ENCODE measurements at places on chromosomes 13 and 19. TPM values are rescaled to one million over a fixed set of nuclear protein-coding genes. Genes with fewer than 3 reads are reported as not detected.

The UBE2S gene
- 293 TPM for total RNA-seq

The HIF3A gene
- total RNA-seq = 5.4 TPM

The ATP8B3 gene
- 0.45 TPM for total RNA-seq

The SIGLEC14 gene
- not detected for total RNA-seq

The CLEC17A gene
- total RNA-seq = not detected

The PARP4 gene
- total RNA-seq = 29.7 TPM

The CD79A gene
- total RNA-seq = not detected

The SOHLH2 gene
- not detected for total RNA-seq

The ZNF264 gene
- total RNA-seq = 24.9 TPM

The SHFL gene
- total RNA-seq = 6.2 TPM

DNA sequence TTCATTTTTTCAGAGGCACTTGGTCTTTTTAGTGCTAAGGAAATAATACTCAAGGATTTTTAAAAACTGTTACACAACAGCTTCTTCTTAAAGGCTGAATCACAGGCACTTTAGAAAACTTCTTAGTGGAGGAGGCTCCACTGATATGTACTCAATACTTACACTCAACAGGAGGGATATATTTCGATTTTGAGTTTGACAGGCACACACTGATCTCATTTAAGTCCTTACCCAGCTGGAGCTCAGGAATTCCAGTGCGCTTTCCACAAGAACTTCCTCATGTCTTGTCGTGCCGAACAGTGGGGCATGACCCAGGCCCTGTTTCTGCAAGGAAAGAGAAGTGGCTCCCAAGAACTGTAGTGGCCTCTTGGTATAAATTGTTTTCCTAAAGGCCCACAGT, 103.8 kb downstream of the RGCC start:
- H3K36me3 ChIP-seq = no peaks in the 10 kb centered on the region
- H3K4me3 ChIP-seq = no peak overlapping the region
- peaks cover 10% of the 10 kb centered on the region for H3K4me1 ChIP-seq
- no peak for DNase-seq

- H3K27me3 ChIP-seq = no peaks in the 10 kb centered on the region
- DNase-seq = no peak
These were observed 654 bp downstream of the ZNF579 start for GRCh38 chr19:55579766-55580621.

DNA sequence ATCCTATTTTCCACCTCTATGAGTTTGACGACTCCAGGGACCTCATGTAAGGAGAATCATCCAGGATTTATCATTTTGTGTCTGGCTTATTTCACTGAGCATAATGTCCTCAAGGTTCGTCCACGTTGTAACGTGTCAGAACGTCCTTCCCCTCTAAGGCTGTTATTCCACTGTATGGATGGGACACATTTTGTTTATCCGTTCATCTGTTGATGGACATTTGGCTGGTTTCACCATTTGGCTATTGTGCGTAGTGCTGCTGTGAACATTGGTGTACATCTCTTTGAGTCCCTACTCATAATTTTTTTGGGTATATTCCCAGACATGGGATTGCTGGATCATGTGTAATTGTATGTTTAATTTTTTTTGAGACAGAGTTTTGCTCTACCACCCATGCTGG, 21.5 kb downstream of the CRTC1 start:
- no peaks in the 10 kb centered on the region for H3K4me1 ChIP-seq
- H3K4me3 ChIP-seq = no peak overlapping the region
- no peak for DNase-seq
- no peak overlapping the region for H3K27ac ChIP-seq
- no peaks in the 10 kb centered on the region for H3K27me3 ChIP-seq

DNA sequence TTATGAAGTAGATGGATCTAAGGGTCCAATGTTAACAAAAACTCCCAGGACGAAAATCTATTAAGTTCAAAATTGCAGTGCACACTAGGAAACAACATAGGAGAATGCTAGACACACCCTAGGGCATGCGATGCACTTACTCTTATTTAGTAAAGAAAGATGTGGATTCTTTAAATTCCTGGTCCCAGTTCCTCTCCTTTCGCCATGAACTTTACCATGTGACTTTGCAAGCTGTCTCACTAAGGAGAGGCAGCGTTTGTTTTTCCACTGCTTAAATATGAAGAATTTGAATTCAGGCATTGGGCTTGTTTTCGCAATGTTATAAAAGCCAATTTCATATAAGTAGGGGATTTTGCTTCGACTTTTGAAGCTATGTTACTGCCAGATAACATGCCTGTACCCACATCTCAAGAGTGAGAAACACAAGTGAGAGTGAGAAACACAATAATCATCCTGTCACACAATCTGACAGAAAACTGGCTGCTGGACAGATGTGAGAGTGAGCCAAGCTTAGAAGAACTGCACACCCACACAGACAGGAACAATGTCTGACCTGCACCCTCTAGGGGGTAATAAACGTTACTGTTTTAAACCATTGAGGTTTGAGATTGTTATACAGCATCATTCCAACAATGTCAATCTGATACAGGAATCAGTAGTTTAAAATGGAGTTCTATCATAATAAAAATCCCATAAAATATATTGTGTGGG, 1308.4 kb downstream of the SLITRK5 start:
- no peaks in the 10 kb centered on the region for H3K27me3 ChIP-seq
- no peak for DNase-seq
- H3K36me3 ChIP-seq = no peaks in the 10 kb centered on the region
- H3K27ac ChIP-seq = no peak overlapping the region

DNA sequence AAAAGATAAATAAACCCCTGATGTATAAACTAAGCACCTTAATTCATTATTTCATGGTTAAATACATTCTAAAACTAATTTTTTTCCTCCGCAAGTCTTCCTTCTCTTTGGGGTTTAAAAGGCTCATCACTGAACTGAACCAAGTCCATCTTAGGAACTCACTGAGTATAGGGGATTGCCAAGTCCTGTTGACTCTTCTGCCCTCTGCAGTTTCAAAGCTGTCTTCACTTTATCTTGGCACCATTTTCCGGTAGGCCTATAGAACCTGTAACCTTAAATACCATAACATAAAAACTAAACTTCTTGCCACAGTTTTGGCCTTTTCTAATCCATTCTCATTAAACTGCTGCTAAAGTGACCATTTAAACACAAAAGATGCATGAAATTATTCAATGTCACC, 66.5 kb upstream of the USPL1 start:
- no peak for DNase-seq
- H3K27me3 ChIP-seq = no peaks in the 10 kb centered on the region
- H3K4me3 ChIP-seq = no peak overlapping the region
- H3K36me3 ChIP-seq = no peaks in the 10 kb centered on the region
- no peaks in the 10 kb centered on the region for H3K4me1 ChIP-seq
- no peak overlapping the region for H3K27ac ChIP-seq

DNA sequence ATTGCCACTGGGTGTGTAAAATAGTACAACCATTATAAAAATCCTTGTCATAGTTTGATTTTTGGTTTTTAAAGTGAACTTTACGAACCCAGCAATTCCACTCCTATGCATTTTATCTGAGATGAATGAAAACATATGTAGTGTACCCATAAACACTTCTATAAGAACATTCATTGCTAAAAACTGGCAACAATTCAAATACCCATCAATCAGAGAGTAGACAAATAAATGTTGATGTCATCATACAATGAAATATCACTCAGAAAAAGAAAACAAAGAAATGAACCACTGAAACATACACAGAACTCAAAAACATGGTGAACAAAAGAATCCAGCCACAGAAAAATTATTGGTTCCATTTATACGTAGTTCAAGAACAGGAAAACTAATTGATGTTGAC, 202.3 kb downstream of the ABCC4 start:
- H3K27ac ChIP-seq = no peak overlapping the region
- no peak for DNase-seq
- no peaks in the 10 kb centered on the region for H3K36me3 ChIP-seq
- no peaks in the 10 kb centered on the region for H3K4me1 ChIP-seq
- no peak overlapping the region for H3K4me3 ChIP-seq

DNA sequence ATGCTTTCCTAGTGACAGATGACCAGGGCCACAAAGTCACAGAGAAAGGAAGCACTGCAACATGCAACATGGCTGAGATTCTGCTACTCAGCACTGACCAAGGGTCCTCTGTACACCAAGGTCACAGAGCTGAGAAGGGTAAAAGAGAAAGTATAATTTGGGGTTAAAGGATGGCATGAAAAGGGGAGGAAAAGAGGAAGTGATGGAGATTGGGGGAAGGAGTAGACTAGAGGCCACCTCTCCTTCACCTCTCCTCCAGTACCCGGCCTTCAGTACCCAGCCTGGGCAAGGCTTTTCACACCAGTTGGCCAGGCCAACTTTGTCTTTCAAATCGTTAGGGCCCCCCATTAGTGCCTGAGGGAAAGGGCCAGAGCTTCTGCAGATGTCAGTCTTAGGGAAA, 6.3 kb upstream of the RPS19 start:
- H3K27me3 ChIP-seq = no peaks in the 10 kb centered on the region
- H3K27ac ChIP-seq = no peak overlapping the region
- H3K4me1 ChIP-seq = 0 out of 2 replicates have a peak, but pooled peaks cover under 1% of the 10 kb centered on the region
- no peak overlapping the region for H3K4me3 ChIP-seq
- no peak for DNase-seq

DNA sequence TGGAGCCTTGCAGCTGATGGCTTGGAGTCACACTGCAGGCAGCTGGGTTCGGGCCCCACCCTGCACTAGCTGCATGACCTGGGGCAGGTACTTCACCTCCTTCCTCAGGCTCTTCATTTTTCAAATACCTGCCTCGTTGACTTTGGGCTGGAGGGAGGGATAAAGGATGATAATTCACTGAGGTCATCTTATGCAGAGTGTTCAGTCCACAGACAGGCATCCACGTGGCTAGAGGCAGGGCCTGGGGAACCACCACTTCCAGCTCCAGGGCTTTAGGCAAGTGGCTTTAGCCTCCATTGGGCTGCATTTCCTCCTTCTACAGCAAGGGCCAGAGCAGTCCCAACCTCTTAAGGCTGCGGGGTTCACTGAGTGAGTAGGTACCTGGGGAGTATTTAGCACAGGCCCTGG, 84.8 kb downstream of the SIPA1L3 start:
- peak overlapping the region; percentile 92 for H3K27ac ChIP-seq
- H3K36me3 ChIP-seq = peaks cover 4% of the 10 kb centered on the region
- no peak overlapping the region for H3K4me3 ChIP-seq
- peaks cover 60% of the 10 kb centered on the region for H3K4me1 ChIP-seq
- peak; percentile 92 for DNase-seq
- H3K27me3 ChIP-seq = no peaks in the 10 kb centered on the region

- H3K4me1 ChIP-seq = no peaks in the 10 kb centered on the region
- DNase-seq = no peak
- H3K27me3 ChIP-seq = no peaks in the 10 kb centered on the region
- no peak overlapping the region for H3K27ac ChIP-seq
- no peaks in the 10 kb centered on the region for H3K36me3 ChIP-seq
- no peak overlapping the region for H3K4me3 ChIP-seq
These were observed 137.9 kb downstream of the PCDH20 start for GRCh38 chr13:61277586-61278276.

DNA sequence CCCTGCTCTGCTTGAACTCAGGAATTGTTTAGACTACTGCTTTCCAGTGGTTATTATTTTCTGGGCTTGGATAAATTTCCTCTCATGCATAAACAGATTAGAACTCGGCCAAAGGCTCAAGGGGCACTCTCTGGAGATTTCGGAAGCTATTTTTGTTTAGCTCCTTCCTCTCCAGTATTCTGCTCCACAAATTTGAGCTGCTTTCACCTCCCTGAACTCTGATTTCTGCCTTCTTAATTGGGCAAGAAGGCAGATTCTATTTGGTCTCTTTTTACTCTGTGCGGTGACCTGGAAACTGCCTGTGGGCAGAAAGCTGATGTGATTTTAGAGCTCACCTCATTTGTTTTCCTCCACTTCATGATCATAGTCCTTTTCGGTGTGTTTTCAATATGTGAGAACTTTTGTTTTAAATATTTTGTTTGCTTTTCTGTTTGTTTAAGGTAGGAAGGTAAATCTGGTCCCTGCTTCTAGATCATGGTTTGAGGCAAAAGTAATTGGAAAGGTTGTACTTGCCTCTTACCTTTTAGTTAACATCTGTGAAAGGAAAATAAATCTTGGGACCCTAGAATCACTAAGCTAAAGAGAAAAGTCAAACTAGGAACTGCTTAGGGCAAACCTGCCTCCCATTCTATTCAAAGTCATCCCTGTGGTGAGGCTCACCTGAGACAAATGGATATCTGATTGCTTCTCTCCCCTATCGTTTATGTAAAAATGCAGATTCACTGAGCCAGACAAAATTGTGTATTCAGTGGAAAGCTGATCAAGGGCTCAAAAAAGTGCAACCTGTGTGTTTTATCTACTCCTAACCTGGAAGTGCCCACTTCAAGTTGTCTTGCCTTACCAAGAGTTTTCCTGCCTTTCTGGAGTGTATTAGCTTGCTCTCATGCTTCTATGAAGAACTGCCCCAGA, 714.7 kb upstream of the PCDH20 start:
- no peak for DNase-seq
- H3K36me3 ChIP-seq = no peaks in the 10 kb centered on the region
- no peaks in the 10 kb centered on the region for H3K27me3 ChIP-seq
- no peak overlapping the region for H3K27ac ChIP-seq
- H3K4me3 ChIP-seq = no peak overlapping the region

DNA sequence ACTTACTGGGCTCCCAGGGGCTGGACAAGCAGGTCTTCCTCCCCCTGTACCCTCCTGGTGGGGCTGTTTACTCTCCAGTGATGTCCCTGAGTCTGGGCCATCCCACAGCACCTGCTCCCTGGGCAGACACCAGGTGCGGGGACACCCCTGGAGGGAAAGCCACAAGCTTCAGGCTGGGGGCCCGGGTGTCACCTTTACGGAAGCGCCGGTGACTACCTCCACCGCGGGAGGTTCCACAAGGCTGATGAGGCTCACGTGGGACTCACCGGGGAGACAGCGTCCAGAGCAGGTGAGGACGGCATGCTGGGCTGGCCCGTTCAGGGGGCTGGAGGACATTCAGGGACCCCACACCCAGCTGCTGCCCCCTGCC, 24.9 kb downstream of the NFILZ start:
- DNase-seq = no peak
- H3K27ac ChIP-seq = no peak overlapping the region
- no peaks in the 10 kb centered on the region for H3K4me1 ChIP-seq

- peak overlapping the region; percentile 35 for H3K4me3 ChIP-seq
- no peaks in the 10 kb centered on the region for H3K27me3 ChIP-seq
- H3K27ac ChIP-seq = no peak overlapping the region
- H3K4me1 ChIP-seq = peaks cover 5% of the 10 kb centered on the region
- DNase-seq = peak; percentile 72
These were observed 446 bp upstream of the ZNF83 start for GRCh38 chr19:52638601-52639000.

GRCh38 chr13:29065142-29065541, 245.0 kb downstream of the MTUS2 start:
- no peak overlapping the region for H3K4me3 ChIP-seq
- DNase-seq = no peak
- no peaks in the 10 kb centered on the region for H3K4me1 ChIP-seq
- no peaks in the 10 kb centered on the region for H3K36me3 ChIP-seq
- no peaks in the 10 kb centered on the region for H3K27me3 ChIP-seq

GRCh38 chr13:37134411-37135041, 29.1 kb upstream of the CSNK1A1L start:
- no peak overlapping the region for H3K4me3 ChIP-seq
- H3K27ac ChIP-seq = no peak overlapping the region
- H3K27me3 ChIP-seq = no peaks in the 10 kb centered on the region
- H3K4me1 ChIP-seq = peaks cover 9% of the 10 kb centered on the region

- DNase-seq = no peak
- no peak overlapping the region for H3K27ac ChIP-seq
- H3K36me3 ChIP-seq = no peaks in the 10 kb centered on the region
- no peak overlapping the region for H3K4me3 ChIP-seq
These were observed 214.0 kb downstream of the DLEU7 start for GRCh38 chr13:50629497-50629896.

- no peaks in the 10 kb centered on the region for H3K27me3 ChIP-seq
- DNase-seq = no peak
- no peaks in the 10 kb centered on the region for H3K36me3 ChIP-seq
- H3K4me1 ChIP-seq = 0 out of 2 replicates have a peak, but pooled peaks cover 5% of the 10 kb centered on the region
- no peak overlapping the region for H3K4me3 ChIP-seq
These were observed 3.4 kb downstream of the TMEM145 start for GRCh38 chr19:42316223-42317211.
